Frontal cortex (tissue), 4 donors: ENCODE measurements at places on chromosomes 7 and 10. TPM values are rescaled to one million over a fixed set of nuclear protein-coding genes. Genes with fewer than 3 reads are reported as not detected.

CALCR gene
- under 0.01 TPM for total RNA-seq

DNA sequence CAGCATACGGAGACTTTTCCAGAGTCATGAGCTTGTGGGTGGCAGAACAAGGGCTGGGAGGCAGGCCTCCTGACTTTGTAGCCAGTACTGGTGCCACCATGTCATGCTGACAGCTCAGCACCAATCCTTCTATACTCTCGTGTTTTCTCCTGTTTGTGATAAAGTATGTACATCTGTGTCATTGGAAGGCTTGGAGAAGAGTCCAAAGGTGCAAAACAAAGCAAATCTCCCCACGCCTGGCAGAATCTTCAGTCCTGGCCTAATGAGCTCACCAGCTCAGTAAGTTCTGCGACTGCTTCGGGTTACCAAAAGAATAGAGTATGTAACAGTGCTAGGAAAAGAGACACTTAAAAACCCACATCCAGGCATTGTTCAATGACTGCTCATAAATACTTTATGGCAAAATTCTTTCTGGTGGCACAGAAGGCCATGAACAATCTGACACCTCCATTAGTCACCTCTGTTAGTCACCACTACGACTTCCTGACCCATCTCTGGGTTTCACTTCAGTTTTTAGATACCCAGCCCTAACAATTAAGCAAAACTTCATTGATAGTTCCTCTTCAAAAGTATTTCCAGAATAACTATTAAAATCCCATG is 24.5 kb downstream of the STEAP1 start:
- no peak for DNase-seq

TFEC gene
- total RNA-seq: 0.82 TPM

GCK gene
- 6.5 TPM for total RNA-seq

- no peak for DNase-seq
Observed at GRCh38 chr7:106537119-106537518, 123.8 kb downstream of the CCDC71L start.

DNA sequence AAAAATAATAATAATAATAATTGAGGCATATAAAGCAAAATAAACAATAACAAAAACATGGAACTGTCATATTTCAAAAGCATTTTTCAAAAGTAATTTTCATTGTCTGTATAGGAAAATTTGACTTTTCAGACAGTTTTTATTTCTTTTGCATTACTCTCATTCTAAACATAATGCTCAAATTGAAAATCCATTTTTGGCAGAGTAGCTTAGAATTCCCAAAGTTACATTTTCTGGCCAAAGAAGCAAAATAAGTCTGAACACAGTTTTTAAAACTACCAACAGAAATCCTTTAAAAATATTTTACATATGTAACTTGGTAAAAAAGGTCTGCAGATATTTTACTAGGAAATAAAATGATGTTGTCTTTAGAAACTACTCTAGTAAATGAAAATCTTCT is 535.4 kb downstream of the ANKRD7 start:
- DNase-seq: no peak

- no peak for DNase-seq
Observed at GRCh38 chr10:128908499-128908898, 558.5 kb upstream of the MGMT start.

ZNF485 gene
- total RNA-seq: 8.2 TPM

LRRC4 gene
- 13.9 TPM for total RNA-seq

DNA sequence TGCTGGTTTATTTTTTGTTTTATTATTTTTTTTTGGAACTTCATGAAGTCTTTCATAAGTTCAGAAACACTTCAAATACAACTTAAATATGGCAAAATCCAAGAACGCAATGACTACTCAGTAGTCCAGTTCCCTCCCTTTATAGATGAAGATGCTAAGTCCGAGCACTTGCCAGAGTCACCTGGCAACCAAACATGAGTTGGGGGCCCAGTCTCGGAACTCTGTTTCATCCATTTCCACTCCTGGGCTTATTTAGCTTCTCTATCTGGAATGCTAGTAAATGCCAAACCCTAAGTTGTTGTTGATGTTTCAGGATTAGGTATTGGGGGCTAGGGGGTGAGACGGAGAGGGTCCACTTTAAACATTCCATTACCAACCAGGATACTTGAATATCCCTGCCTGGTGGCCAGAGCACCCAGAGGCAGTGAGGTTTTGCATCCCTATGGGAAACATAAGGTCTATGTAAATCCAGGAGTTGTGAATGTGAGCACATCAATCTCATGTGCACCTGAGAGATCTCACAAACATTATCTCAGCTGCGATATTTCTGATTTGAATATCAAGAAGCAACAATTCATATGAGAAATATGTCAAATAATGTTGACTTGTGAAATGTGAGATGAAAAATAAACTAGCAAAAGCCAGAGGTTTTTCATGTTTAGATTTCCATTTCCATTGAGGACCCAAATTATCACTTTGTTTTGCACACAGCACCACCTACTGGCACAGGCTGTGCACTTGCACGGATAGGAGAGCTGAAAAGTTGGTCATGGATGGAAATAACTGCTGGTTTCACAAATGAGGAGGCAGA is 129.3 kb downstream of the PKD1L1 start:
- peak; percentile 66 for DNase-seq

DNA sequence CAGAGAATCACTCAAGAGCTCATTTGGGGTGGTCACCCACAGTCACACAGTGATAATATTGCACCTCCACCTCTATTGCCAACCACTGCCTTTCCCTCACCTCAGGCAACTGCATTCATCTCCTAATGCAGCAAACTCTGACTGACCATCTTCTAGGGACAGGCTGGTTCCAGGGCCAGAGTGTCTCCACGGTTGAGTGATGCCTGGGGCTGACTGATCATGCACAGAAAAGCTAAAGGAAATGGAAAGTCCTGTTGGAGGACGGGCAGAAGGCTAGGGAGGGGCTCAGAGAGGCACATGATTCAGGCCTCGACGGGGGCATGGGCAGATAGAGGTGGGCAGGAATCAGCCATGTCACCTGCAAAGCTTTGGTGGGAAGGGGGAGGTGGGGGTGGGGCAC is 127.1 kb upstream of the TNS3 start:
- DNase-seq: no peak

GRCh38 chr7:98232799-98233198 is 19.2 kb downstream of the TECPR1 start:
- DNase-seq: no peak

GRCh38 chr10:111871458-111871857 is 312.1 kb downstream of the GPAM start:
- DNase-seq: no peak

DNA sequence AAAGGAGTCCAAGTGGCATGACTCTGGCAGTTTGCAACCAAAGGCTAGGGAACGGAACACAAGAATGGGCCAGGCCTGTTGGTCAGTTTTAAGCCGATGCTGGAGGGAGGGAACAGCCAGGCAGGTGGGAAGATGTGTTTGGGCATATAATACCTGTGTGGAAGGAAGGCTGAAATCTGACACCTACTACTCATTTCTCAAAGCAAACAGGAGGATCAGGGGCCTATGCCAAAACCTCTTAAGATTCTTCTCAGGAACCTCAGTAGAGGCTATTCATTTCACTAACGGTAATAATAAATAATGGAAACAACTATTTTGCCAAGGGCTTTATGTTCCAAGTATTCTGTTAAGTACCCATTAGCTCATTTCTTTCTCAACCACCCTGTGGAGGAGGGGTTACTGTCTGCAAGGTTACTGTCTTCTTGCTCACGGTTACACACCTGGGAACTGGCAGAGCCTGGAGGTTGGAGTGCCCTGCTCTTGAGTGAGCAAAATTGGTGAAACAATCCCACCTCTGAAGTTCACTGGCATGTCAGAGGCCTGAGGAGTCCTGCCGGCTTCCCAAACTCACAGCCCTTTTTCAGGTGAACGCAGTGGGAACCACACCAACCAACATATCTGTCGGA is 35.5 kb downstream of the GOT1 start:
- no peak for DNase-seq

- DNase-seq: no peak
Observed at GRCh38 chr10:47049906-47050305, 138.7 kb downstream of the PTPN20 start.

HMX3 gene
- not detected for total RNA-seq

- DNase-seq: no peak
Observed at GRCh38 chr7:148815612-148816011, 68.5 kb downstream of the EZH2 start.

CALML5 gene
- total RNA-seq: not detected

FKBP6 gene
- total RNA-seq: not detected

GRCh38 chr10:22742678-22743077 is 28.3 kb upstream of the PIP4K2A start:
- no peak for DNase-seq
